Kidney (tissue), 22 donors: ENCODE measurements at places on chromosomes 12 and 14. TPM values are rescaled to one million over a fixed set of nuclear protein-coding genes. Genes with fewer than 3 reads are reported as not detected.

DNA sequence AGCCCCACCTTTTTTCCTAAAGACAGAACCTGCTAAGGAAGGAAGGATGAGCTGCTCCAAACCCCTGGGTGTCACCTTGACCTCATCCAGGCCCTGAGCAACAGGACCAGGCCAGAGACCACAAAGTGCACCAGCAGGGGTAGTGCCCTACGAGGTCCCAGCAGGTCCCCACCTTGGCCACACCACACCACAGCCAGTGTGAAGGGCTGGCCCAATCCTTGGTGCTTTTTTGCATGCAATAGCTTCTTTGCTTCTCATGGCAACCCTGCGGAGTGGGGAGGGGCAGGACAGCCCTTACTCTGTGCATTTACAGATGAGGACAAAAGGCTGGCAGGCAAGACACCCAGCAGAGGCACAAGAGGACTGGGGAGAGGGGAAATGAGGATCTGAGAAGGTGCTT is 352.6 kb downstream of the BCL11B start:
- peak; percentile 22 for DNase-seq

DNA sequence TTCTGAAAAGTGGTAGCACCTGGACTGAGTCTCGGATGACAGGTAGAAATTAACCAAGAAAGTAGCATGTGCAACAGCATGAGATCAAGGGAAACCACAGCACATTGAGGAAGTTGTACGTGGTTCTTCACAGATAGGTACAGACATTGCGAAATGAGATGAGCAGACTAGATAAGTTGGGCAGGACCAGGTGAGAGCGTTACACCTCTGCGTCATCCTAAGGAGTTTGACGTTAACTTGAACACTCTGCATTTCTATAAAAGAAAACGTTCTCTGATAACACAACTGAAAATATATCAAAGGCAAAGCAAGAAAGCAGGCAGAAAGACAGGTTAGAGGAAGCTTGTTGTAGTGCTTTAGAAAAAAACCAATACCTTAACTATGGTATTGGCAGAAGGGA is 98.5 kb upstream of the RASSF8 start:
- DNase-seq: no peak

GRCh38 chr12:84605983-84606382 is 306.6 kb downstream of the SLC6A15 start:
- DNase-seq: no peak

GRCh38 chr12:12333407-12334366 is 16.4 kb downstream of the MANSC1 start:
- DNase-seq: no peak

The NEUROD4 gene
- not detected for total RNA-seq

The SLC39A5 gene
- total RNA-seq: 5.1 TPM

The NRIP2 gene
- 11.7 TPM for total RNA-seq

The CHST11 gene
- total RNA-seq: 23.3 TPM

The ACSM4 gene
- total RNA-seq: not detected

The CLEC4D gene
- total RNA-seq: 0.41 TPM

The KCNMB4 gene
- total RNA-seq: 3.9 TPM

The MIP gene
- not detected for total RNA-seq

The LUM gene
- 185 TPM for total RNA-seq

The LMNTD1 gene
- total RNA-seq: not detected
